ENCODE measurements at places on chromosomes 12 and 14.

DNA sequence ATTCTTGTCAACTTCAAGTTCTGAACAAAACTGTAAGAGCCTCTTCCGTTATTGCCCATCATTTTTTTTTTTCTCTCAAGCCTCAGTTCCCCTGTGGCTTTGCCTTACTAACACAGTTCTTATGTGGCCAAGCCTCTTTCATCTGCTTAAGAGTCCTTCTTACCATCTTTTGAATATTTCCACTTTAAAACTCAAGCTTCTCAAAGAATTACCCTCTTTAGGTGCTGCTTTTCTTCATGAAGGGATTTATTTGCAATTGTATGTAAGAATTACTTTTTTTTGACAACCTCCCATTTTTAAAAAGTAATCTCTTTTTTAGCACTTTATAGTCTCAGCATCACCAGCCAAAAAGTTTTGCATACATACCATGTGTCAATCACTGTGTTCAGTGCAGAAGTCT is 240.2 kb upstream of the RMST start:
- DNase-seq: no peak

GRCh38 chr12:124073356-124074035 is 100.5 kb downstream of the ZNF664 start:
- DNase-seq: no peak

DNA sequence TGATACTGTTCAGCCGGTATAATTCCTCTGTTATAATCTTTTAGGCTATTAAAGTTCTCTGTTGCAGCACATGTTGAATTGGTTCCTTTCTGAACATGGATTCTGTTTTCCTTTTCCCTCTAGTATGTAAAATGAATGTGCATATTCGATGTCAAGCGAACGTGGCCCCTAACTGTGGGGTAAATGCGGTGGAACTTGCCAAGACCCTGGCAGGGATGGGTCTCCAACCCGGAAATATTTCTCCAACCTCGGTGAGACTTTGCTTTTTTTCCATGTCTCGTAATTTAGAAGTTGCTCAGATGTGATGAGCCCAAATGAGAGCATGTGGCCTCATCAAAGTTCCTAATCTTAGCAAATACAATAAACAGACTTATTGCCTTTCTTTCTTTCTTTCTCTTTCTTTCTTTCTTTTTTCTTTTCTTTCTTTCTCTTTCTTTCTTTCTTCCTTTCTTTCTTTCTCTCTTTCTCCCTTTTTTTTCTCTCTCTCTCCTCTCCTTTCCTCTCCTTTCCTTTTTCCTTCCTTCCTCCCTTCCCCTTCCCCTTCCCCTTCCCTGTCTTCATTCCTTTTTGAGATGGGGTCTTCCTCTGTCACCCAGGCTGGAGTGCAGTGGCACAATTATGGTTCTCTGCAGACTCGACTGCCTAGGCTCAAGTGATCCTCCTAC is 131.9 kb downstream of the PRKCH start:
- no peak for DNase-seq

DNA sequence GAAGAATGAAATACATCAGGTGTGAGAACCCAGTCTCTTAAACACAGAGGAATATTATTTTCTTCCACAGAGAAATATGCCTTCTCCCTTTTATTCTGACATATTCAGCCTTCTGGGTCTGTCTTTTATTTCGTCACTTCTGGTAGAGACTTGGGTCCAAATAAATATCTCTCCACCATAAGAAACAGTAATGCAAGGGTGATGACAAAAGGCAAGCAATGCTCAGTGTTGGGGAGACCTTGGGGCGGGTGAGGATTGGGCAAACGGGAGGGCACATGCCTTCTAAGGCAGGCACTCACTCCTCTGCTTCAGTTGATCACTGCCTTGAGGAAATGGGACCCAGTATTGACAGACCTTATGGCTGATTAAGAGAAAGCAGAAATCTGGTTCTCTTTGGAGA is 6.7 kb upstream of the SOCS2 start:
- no peak for DNase-seq

DNA sequence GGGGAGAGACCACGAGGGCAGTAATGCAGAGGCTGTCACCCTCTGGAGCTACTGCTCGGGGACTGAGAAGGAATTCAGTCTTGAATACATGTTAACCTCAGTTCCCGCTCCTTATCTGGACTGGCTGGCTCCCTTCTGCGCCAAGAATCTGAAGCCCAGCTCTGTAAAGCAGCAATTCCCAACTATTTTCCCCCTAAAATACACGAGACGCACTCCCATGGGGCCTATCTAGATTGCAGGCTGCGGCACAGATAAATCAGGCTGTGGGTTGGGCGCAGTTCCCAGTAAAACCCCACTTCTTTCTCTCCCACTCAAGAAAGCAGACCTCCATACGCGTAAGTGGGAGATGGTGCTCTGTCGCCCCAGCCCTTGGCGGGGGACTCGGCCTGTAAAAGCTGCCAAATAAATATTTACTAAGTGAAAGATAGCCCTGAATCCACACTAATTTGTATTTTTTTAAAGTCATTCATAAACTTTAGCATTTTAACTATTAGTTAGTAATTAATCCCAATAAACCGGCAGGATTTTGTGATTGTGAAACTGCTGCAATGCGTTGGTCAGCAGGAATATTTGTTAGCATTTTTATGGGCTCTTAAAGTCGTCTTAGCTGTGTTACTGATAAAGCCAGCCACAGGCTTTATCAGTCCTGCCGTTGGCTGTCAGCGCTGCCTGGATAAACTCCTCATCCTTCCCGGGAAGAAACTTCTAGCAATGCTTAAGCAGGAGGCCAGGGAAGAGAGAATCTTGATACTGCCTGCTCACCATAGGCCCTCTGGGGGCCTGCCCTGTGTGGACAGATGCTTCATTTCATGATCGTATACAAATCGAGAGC is 17.8 kb downstream of the FBXL14 start:
- no peak for DNase-seq

- DNase-seq: no peak
Observed at GRCh38 chr12:29713729-29714128, 70.0 kb downstream of the TMTC1 start.

- no peak for DNase-seq
Observed at GRCh38 chr12:122096591-122097149, 18.1 kb downstream of the MLXIP start.

DNA sequence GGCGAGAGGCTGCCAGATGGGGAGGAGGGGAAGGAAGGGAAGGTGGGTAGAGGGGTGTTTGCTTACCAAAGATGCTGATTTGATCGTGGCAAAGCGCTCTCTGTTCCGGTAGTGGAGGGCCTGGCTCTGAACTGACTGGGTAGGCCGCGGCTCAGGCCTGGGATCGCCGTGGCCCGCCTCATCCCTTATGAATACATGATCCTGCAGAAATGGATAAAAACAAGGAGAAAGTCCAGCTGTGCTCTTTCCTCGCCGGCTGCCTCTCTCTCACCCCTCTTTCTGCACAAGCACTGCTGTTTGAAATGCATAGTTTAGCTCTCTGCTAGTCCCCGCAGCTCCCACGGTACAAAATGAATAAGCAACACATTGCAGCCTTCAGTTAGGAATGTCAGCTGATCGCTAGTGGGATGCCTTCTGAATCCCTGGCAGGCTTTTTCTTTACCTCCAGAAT is 53.8 kb downstream of the PEBP1 start:
- DNase-seq: peak; percentile 65

DNA sequence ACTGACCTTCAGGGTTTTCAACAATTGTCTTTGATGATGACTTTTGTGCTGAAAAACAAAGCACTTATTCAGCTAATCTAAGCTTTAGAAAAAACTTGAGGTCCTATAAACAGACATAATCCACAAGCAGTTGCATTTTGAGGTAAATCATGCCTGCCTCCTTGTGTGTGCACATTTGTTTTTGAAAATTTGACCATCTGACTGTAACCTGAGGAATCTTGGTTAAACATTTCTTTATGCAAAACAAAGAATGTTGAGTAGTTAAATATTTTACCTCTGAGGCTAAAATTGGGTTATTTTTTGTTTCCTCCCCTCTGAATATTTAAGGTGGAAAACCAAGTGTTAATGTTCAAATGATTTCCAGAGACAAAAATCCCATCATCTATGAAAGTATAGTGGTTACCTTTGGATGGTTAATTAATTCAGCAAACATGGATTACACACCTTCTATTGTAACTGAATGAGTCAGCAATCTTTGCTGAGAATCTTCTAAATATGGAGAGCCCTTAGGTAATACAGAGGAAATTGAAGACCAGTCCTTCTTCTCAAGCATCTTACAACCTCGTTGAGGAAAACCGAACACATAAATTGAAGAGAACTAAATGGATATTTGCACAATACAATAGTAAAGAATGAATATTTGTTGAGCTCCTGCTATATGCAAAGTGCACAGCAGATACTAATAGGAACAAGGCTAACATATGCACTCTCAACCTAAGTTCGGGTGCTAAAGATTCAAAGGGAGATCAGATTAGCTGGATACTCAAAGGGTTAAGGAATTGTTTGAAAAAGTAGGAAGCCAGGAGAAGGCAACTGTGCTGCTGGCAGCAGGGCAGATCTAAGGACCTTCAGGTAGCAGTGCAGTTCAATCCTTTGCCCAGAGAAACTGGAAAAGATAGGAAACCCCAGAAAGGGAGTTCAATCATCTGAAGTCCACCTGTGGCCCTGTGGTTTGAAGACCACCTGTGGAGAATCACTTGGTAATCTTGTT is 115.2 kb downstream of the BMP4 start:
- no peak for DNase-seq

GRCh38 chr12:49200919-49201594 is 12.2 kb upstream of the TUBA1A start:
- DNase-seq: no peak

- no peak for DNase-seq
Observed at GRCh38 chr14:30681752-30682355, 59.7 kb downstream of the SCFD1 start.

DNA sequence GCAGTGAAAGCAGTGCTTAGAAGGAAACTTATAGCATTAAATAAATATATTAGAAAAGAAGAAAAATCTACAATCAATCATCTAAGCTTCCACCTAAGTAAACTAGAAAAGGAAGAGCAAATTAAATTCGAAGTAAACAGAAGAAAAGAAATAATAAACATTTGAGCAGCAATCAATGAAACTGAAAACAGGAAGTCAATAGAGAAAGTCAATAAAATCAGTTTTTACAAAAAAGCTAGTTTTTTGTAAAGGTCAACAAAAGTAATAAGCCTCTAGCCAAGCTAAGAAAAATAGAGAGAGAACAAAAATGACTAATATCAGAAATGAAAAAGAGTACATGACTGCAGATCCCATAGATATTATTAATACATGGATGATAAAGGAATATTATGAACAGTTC is 34.2 kb upstream of the KTN1 start:
- no peak for DNase-seq
